ENCODE measurements at places on chromosomes 13 and 19. TPM values are rescaled to one million over a fixed set of nuclear protein-coding genes. Genes with fewer than 3 reads are reported as not detected.

GRCh38 chr13:40101708-40102359, 446.4 kb downstream of the COG6 start:
- DNase-seq = no peak
- H3K27me3 ChIP-seq = no peaks in the 10 kb centered on the region
- no peak overlapping the region for H3K4me3 ChIP-seq
- peaks cover 2% of the 10 kb centered on the region for H3K4me1 ChIP-seq
- H3K27ac ChIP-seq = no peak overlapping the region

DNA sequence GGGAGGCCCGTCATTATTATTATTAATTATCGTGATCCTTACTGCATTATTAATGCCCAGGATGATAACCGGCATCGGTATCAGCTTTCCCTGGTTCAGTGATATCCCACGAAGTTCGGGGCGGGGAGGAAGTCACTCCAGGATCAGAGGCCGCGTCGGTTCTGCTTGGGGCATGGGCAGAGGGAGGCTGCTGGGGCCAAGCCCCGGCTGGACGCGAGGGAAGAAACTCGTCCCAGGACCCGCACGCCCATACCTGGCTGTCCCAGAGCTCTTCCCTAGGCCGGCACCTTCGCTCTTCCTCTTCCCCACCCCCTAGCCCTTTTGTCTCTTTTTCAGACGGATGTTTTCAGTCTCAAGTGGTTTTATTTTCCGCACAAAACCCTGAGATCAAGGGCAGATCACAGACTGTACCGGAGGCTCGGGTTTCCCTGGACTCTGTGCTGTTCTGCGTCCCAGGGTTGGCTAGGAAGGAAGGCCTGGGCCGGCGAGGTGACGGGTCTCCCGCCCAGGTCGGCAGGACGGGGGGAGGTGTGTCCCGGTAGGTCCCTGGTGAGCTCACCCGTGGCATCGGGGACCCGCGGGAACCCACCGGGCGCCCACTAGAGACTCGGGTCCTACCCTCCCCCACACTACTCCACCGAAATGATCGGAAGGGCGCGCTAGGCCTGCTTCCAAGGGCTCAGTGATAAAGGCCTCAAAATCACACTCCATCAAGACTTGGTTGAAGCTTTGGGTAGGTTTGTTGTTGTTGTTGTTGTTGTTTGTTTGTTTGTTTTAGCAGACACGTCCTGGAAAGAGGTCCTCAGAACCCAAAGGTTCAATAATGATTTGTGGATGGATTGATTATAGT, 7.9 kb downstream of the ZIC2 start:
- peak overlapping the region; percentile 67 for H3K4me3 ChIP-seq
- DNase-seq = peak; percentile 56
- peaks cover 17% of the 10 kb centered on the region for H3K36me3 ChIP-seq
- peaks cover 72% of the 10 kb centered on the region for H3K27me3 ChIP-seq
- H3K4me1 ChIP-seq = peaks cover 64% of the 10 kb centered on the region

- peak; percentile 64 for DNase-seq
- peaks cover 85% of the 10 kb centered on the region for H3K27me3 ChIP-seq
- H3K4me3 ChIP-seq = peak overlapping the region; percentile 66
- H3K36me3 ChIP-seq = no peaks in the 10 kb centered on the region
Measured at GRCh38 chr19:7861619-7862412, 12.4 kb downstream of the PRR36 start.

DNA sequence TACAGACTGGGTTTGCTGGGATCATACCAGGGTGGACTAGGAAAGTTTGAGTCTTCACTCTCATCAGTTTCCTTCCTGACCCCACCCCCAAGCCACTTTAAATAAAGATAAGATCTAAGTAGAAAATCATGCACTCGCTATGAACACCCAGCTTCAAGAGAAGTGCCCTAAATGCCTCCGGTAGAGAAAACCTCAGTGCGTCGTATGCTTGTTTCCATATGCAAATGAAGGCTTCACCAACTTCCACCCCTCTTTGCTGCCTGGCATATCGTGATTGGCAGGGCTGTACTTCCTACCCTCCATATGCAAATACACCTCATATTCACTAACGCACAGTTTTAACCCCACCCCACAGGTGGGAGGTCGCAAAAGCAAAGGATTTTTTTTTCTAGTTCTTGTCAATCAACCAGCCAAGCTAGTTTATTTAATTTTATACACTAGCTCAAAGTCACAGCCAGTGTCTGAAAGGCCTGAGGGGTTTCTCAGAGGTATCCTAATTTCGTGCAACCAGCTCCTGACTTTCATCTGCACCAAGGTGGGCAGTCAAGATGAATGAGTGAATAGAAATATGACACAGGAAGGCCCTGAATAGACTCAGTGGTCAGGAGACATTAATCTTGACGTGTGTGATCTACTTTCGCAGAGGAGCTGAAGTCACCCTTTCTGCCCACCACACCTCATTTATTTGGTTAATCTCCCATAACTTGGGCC, 121.1 kb upstream of the TSHZ3 start:
- H3K36me3 ChIP-seq = no peaks in the 10 kb centered on the region
- no peak for DNase-seq
- H3K27ac ChIP-seq = no peak overlapping the region
- no peak overlapping the region for H3K4me3 ChIP-seq

- peaks cover 10% of the 10 kb centered on the region for H3K36me3 ChIP-seq
- H3K4me3 ChIP-seq = no peak overlapping the region
- DNase-seq = no peak
- peaks cover 36% of the 10 kb centered on the region for H3K4me1 ChIP-seq
- no peak overlapping the region for H3K27ac ChIP-seq
Measured at GRCh38 chr13:113178896-113179167, 20.4 kb downstream of the PROZ start.

- DNase-seq = no peak
- H3K36me3 ChIP-seq = no peaks in the 10 kb centered on the region
- H3K4me1 ChIP-seq = peaks cover 6% of the 10 kb centered on the region
- no peaks in the 10 kb centered on the region for H3K27me3 ChIP-seq
Measured at GRCh38 chr19:47776568-47776967, 1.9 kb upstream of the SELENOW start.

Gene SULT2B1
- not detected for total RNA-seq

Gene CLEC17A
- total RNA-seq = 0.31 TPM

GRCh38 chr19:10557603-10558197, 8.1 kb downstream of the KRI1 start:
- no peaks in the 10 kb centered on the region for H3K36me3 ChIP-seq
- H3K27ac ChIP-seq = no peak overlapping the region
- no peak for DNase-seq
- no peaks in the 10 kb centered on the region for H3K27me3 ChIP-seq
- no peak overlapping the region for H3K4me3 ChIP-seq

Data from neural progenitor cell (in vitro differentiated cells).